ENCODE measurements at places on chromosomes 7 and 10. TPM values are rescaled to one million over a fixed set of nuclear protein-coding genes. Genes with fewer than 3 reads are reported as not detected.
A peak's percentile ranks its signal among the peaks of the same experiment; 100 is the strongest.

- DNase-seq, result no peak
Observed at GRCh38 chr10:13049774-13050420, 48.4 kb upstream of the CCDC3 start.

GRCh38 chr10:125985557-125986240 lies 89.3 kb downstream of the FANK1 start:
- DNase-seq, result peak; percentile 59

- DNase-seq, result no peak
Observed at GRCh38 chr10:3418041-3418754, 245.6 kb upstream of the PITRM1 start.

DNA sequence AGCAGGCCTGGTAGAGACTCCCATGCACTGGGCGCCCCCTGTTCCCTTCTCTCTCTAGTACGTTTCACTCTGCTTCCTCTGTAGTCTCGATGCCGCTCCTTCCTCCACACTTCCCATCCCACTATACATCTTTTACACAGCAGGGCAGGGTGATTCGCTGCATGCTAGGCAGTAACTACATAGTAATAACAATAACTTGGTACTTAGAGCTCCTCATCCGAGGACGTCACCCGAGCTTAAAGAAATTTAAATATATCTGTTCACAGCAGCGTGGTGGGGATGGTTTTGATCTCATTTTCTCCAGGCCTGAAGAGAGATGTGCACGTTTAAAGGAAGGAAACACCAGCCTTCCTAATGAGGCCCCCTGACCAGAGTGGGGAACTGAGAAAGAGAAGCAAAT lies 276.9 kb downstream of the SKAP2 start:
- no peak for DNase-seq

- DNase-seq, result no peak
Observed at GRCh38 chr7:37480041-37481031, 31.7 kb upstream of the ELMO1 start.

DNA sequence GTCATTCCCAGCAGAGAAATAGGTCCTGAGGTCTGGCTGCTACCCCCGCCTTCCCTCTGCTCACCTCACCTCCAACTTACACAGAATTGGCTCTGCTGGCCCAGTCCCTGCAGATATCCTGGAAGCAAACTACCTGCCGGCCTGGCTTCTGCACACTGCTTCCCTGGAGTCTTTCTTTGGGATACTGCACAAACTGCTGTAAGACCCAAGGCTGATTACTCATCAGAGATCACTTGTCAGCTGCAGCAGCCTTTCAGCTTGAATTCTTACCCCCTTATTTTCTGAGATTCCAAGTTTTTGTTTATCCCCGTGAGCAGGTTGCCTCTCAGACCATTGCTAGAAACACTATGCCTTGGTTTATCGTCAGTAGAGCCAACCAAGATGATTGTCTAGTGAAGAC lies 426.4 kb downstream of the PHTF2 start:
- DNase-seq, result no peak

DNA sequence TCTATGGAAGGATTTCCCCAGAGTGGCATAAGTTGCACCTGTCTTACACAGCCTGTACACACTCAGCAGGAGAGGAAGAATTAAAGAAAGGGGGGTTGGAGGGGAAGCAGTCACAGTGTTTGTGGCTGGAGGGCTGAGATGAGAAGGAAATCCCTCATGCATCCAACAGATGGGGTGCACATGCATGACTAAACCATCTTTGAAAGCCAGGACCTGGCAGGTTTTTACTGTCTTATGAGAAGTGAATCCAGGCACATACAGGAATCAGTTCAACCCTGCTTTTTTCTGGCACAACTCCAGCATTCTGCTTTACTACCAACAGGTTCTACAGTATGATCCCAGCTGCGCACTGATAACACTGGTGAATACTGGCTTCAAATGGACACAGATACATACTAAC lies 107.7 kb downstream of the CACNA2D1 start:
- peak; percentile 13 for DNase-seq

GRCh38 chr7:74453322-74454011 lies at the start of gene GTF2IRD1:
Gene GTF2IRD1, plus strand, starts transcription at chr7:74453906. Its CDS starts 54,175 bp downstream, at chr7:74508081.
- DNase-seq, result peak; percentile 91

DNA sequence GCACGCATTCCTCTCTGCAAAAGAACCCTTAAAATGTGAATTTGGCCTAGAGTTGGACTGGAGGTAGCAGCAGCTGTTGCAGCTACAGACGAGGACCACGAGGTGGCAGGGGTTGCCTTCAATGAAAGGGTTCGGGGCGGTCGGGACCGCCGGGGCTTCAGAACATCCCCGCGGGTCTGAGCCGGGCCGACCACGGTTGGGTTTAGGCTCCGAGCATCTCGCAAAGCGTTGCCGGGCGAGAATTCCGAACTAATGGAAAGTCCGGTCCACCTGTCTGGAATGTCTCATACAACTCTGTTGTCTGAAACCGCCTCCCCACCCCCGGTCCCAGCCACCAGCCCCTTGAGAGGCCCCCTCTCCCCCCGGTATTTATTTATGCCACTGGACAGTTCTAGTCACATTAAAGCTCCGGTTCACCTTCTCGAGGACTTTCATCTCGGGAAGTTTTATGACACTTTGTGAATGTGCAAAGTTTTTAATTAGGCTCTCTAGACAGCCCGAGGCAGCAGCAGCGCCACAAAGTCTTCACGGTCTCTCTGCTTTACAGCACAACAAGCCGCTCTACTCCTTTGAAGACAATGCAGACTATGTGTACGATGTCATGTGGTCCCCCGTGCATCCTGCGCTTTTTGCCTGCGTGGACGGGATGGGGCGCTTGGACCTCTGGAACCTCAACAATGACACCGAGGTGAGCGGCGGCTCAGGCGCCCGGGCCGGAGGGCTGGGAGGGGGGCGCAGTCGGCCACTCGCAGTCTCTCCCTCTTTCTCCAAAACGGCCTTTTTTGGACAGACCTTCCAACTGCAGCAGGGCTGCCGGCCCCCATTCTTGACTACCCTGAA lies 246.2 kb downstream of the SLC25A13 start:
- DNase-seq, result peak; percentile 38

DNA sequence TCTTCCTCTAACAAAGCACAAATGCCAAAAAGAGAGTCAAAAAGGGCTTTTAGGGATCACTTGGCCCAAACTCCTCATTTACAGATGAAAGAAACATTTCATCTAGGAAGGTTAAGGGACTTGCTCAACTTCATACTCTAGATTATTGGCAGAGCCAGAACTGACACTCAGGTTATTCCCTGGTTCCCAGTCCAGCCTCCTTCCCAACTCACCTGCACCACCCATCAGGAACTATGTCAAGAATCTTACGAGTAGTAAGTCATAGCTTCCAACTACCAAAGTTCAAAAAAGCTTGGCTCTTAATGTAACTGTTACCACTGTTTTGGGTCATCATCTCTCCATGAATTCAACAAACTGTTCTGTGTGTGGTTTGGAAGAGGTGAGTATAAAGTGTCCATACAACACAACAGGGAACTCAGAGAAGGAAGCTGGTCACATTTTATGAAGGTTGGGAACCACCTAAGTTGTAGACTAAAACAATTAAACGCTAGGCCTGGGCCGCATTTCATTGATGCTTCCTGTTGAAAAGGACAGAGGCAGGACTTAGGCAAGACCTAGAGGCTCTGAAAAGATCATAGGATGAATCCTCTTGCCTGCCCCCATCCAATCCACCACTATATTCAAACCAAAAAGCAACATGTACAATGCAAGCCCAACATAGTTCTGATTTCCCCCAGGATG lies 9.1 kb downstream of the PIK3AP1 start:
- DNase-seq, result no peak

- peak; percentile 42 for DNase-seq
Observed at GRCh38 chr7:3439333-3440030, 138.4 kb downstream of the SDK1 start.

GRCh38 chr10:31867646-31868045 lies 61.0 kb downstream of the ARHGAP12 start:
- DNase-seq, result no peak

GRCh38 chr10:132511121-132512051 lies 26.2 kb upstream of the INPP5A start:
- no peak for DNase-seq

DNA sequence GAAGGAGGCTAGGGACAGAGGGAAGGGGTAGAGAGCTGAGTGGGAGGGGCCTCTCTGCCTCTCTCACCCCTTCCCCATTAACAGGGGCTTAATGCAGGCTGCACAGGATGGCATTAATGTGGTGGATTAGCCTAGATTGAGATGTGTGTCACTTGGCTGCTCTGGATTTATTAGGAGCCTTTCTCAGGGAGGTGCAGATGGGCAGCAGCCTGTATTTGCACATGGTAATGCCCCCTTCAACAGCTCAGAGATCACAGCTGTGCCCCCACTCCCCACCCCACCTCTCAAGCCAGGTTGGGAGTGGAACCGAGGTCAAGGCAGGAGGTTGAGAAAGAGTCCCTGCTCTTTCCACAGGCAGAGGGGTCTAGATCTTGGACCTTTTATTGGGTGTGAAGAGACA lies 7.3 kb downstream of the PITX3 start:
- DNase-seq, result no peak

GRCh38 chr7:30897770-30898169 lies 13.9 kb upstream of the AQP1 start:
- no peak for DNase-seq

- DNase-seq, result peak; percentile 59
Observed at GRCh38 chr10:13684252-13684791, 97.6 kb downstream of the PRPF18 start.

- no peak for DNase-seq
Observed at GRCh38 chr10:33101392-33101787, 143.4 kb upstream of the ITGB1 start.

DNA sequence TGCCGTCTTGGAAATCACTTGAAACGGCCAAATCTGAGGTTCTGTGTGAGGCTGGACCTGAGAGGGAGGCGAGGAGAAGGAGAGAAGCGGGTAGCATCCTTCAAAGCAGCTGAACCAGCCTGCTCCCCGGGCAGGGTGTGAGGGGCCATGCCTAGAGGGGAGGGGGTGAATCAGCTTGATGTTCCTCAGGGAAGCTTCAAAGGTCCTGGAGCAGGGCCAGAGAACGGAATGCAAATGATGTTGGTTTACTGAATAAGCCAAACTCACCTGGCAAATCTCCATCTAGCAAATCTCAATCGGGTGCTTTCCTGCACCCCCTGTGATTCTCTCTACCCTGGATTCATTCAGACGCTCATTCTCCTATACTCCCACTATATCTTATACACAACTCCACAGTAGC lies 226.9 kb downstream of the WDR11 start:
- DNase-seq, result no peak

DNA sequence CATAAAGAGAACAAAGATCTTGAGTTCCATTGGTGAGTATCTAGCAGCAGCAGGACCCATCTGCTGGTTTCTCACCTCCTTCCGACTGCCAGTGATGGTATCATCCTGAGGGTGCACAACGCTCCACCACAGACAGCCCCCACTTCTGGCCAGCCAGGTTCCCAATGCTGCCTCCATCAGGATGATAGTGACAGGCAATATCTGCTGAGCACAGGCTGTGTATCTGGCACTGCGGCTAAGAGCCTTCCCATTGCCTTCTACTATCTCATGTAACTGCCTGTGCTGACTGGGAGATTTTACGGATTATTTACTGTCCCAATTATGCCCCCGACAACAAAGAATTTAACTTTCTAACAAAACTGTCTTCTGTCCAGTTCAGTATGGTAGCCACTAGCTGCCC lies 352.4 kb upstream of the AOAH start:
- DNase-seq, result no peak

DNA sequence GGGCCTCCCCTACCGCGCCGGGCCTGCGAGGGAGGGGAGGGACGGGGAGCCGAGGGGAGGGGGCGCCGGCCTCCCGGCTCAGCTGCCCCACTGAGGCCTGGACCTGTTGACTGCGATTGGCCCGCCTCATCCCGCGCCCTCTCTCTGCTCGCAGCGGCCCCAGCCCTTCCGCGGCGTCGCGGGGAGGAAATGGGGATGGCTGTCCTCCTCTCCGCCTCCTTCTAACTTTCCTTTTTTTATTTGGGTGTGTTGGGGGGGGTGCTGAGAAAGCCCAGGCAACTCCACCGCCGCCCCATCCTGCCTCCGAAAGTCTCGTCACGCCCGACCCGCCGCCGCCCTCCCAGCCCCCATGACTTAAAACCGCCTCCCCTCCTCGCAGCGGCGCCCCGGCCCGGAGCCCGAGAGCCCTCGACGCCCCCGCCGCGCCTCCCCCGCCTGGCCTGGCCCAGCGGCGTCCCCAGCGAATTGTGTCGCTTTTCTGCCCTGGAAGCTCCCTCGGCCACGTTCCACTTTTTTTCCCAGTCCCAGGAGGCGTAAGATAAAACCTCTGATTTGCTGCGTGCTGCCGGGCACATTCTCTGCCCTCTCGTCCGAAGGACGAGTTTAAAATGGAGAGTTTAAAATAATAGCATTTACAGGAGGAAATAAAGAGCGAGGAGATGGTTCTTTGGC lies 842 bp upstream of the SKIDA1 start:
- DNase-seq, result peak; percentile 93

- no peak for DNase-seq
Observed at GRCh38 chr7:71659622-71660021, 527.7 kb downstream of the GALNT17 start.

Gene CCDC3
- total RNA-seq, result 3.3 TPM

Gene TEX36
- not detected for total RNA-seq

Gene NUPR2
- not detected for total RNA-seq

Gene NKX1-2
- 0.36 TPM for total RNA-seq

Gene STMP1
- total RNA-seq, result 15.0 TPM

Gene OPN4
- not detected for total RNA-seq

Gene TMEM213
- not detected for total RNA-seq

Gene EDRF1
- total RNA-seq, result 16.7 TPM

Gene C10orf90
- total RNA-seq, result not detected

Gene COL28A1
- total RNA-seq, result not detected
